Sigmoid colon (tissue), 7 donors: ENCODE measurements at places on chromosomes 12 and 14. TPM values are rescaled to one million over a fixed set of nuclear protein-coding genes. Genes with fewer than 3 reads are reported as not detected.

TAS2R42 gene
- total RNA-seq, result not detected

C1S gene
- total RNA-seq, result 622 TPM

MGP gene
- 984 TPM for total RNA-seq

CYP27B1 gene
- 0.28 TPM for total RNA-seq

BEST3 gene
- not detected for total RNA-seq

DACT1 gene
- total RNA-seq, result 21.2 TPM

MYBPC1 gene
- 0.16 TPM for total RNA-seq

REP15 gene
- total RNA-seq, result 1.1 TPM

KCNA5 gene
- total RNA-seq, result 2.2 TPM

GPR137C gene
- 0.49 TPM for total RNA-seq

RASAL1 gene
- not detected for total RNA-seq

PKP2 gene
- total RNA-seq, result 1.4 TPM

ZNF385A gene
- 5.6 TPM for total RNA-seq

OTUB2 gene
- total RNA-seq, result 0.71 TPM

PALS1 gene
- total RNA-seq, result 29.4 TPM

FOXA1 gene
- not detected for total RNA-seq

KRT6C gene
- not detected for total RNA-seq

HCAR3 gene
- not detected for total RNA-seq

CLEC4C gene
- total RNA-seq, result not detected

ABCD2 gene
- 0.68 TPM for total RNA-seq

CLEC1A gene
- total RNA-seq, result 2.8 TPM

NTS gene
- total RNA-seq, result not detected

CDK17 gene
- 99.2 TPM for total RNA-seq

DDN gene
- total RNA-seq, result not detected

ANKS1B gene
- 41.7 TPM for total RNA-seq

ERP27 gene
- total RNA-seq, result not detected

HHIPL1 gene
- total RNA-seq, result 9.8 TPM

VRTN gene
- total RNA-seq, result not detected

P2RX7 gene
- total RNA-seq, result 3.9 TPM

FBLN5 gene
- 94.5 TPM for total RNA-seq

SPTB gene
- 1.9 TPM for total RNA-seq

RHOJ gene
- 28.5 TPM for total RNA-seq

FGD6 gene
- 40.2 TPM for total RNA-seq

DNAH10 gene
- 0.16 TPM for total RNA-seq

GZMB gene
- not detected for total RNA-seq

RFLNA gene
- not detected for total RNA-seq

KCNJ8 gene
- 20.3 TPM for total RNA-seq

SLC8A3 gene
- not detected for total RNA-seq

SLC2A14 gene
- total RNA-seq, result not detected

LRTM2 gene
- total RNA-seq, result not detected

OGFOD2 gene
- total RNA-seq, result 10.2 TPM

PRH2 gene
- 1.2 TPM for total RNA-seq

KRT82 gene
- not detected for total RNA-seq

GZMH gene
- 2.5 TPM for total RNA-seq

LRP1-AS gene
- not detected for total RNA-seq

AMIGO2 gene
- total RNA-seq, result 59.2 TPM

PIK3C2G gene
- 0.27 TPM for total RNA-seq

NDUFB1 gene
- 374 TPM for total RNA-seq
